ENCODE measurements at places on chromosomes 7 and 10.

DNA sequence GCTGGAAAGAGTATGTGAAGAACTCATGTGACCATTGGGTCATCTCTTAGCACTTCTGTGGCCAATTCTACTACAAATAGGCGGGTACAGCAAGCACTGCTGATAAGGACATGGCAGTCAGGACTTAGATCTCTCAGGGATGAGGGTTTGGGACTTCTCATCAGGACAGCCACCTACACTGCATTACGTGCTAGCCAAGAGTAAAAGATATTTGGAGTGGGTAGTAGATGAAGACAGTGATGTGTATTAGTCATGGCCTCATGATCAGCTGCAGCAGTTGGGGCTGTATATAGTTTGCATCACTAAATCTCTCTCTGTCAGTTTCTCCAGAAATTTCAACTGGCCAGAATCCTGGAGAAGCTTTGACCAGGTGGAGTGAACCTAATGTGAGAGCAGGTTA, 9.2 kb downstream of the TAS2R60 start:
- DNase-seq, result no peak

DNA sequence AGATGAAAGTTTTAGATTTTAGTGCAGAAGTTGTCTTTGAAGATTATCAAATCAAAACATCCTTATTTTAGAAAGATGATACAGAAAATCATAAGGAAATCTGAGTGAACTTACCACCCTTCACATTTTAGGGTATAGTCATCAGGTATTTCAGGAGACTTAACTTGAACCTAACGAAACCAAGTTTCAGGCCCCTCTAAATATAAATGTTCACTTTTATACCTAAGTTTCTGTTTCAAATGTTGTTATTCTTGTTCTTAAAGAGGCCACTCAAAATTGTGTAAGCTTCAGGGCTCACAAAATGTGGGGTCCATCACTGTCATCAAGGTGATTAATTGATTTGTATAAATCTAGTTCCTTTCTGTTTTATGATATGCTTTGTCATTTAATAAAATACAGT, 216.2 kb downstream of the KIAA1217 start:
- DNase-seq, result no peak

DNA sequence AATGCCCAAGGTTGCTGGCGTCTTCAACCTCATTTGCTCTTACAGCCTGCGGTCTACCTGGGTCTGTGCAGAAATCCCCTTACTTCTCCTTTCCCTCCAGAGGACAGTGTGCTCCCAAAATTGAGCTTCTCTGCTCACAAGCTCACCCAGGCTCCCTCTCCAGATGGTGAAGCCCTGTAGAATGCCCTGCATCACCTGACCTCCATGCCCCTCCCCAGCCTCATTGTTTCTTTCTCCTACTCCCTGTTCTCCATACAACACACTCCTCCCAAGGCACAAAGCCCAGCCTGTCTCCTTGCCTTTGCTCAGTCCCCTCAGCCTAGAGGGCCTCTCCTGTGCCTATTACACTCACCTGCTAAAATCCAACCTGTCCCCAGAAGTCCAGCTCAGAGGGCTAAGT, 3.5 kb downstream of the CRHR2 start:
- DNase-seq, result no peak

DNA sequence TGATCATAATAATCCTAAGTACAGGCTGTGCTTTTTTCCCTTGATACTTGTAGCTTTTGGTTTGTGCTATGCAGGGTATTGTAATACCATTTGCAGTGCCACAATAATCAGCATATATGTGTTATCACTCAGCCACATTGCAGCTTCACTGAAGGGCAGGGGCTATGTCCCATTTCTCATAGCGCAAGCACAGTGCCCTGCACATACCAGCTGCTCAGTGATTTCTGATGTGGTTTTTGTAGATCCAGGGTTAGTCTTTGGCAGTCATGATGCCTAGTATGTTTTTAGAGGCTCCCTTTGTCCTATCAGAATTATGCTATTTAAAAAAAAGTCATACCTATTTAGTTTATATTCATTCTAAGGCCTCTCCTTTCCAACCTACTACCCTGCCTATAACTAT, 25.8 kb downstream of the MET start:
- no peak for DNase-seq

- DNase-seq, result no peak
Observed at GRCh38 chr7:77707504-77707992, 11.3 kb downstream of the RSBN1L start.

DNA sequence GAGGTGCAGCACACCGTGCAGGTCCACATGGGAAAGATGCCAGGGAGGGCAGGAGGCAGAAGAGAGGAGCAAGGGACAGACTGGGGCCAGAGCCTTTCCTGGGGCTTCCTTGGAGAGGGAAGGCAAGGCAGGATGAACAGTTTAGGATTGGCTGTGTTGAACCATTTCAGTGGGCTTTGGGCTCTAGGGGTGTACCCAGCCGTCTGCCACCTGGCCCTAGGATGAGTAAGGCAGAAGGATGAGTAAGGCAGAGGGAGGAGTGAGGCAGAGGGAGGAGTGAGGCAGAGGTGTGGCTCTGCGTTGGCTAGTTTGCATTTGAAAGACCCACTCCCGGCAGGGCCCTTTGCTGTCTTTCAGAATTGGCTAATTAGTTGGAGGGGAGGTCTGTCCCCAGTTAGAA, 31.5 kb upstream of the PRF1 start:
- no peak for DNase-seq

DNA sequence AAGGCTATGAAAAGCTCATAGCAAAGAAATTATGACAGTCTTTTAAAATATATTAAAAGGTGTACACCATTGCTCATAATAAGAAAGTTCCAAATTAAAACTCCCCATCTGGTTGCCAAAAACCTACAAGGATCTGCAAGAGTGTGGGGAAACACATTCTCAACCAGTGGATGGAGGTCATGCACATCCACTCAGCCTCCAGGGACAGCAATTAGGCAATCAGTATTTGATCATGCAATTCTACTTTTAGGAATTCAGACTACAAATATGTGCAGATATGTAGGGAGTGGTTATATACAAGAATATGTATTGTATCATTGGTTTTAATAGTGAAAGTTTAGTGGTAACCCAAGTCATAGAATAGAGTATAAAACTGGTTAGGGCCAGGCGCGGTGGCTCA, 157.8 kb downstream of the FGFR2 start:
- no peak for DNase-seq

DNA sequence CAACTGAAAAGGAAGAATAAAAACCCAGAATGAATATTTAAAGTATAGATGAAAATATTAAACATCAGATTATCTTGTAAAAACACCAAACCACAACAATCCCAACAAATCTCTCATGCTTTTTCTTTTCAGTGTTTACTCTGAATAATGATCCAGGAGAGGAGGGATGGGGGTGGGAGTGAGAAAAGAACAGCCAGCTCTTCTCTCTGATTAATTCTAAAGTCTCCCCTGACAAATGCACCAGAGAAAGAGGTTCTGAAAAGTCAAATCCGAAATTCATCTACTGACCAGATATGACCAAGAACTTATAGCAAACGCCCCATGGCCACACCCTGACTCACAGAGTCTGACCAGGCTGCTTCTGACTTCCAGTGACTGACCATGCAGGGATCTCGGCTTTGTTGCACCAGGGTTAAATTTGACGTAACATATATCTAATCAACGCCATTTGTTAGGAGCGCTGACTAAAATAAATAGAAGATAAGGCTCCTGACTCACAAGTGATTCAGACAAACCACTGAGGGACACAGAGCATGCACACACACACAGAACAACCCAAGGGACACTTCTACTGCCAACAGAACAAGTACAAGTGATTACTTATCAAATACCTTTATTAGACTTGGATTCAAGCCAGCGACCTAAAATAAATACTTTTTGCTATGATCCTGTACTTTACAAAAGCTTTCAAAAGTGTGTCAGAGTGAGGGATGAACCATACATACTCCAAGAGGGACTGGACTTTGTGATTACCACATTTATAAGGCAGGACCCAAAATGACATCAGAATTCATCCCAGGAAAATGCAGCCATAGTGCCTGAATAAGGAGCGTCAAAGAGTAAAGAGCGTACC, 9.3 kb upstream of the SPOCK2 start:
- no peak for DNase-seq

GRCh38 chr7:111012799-111013675, 77.9 kb upstream of the LRRN3 start:
- DNase-seq, result peak; percentile 3

DNA sequence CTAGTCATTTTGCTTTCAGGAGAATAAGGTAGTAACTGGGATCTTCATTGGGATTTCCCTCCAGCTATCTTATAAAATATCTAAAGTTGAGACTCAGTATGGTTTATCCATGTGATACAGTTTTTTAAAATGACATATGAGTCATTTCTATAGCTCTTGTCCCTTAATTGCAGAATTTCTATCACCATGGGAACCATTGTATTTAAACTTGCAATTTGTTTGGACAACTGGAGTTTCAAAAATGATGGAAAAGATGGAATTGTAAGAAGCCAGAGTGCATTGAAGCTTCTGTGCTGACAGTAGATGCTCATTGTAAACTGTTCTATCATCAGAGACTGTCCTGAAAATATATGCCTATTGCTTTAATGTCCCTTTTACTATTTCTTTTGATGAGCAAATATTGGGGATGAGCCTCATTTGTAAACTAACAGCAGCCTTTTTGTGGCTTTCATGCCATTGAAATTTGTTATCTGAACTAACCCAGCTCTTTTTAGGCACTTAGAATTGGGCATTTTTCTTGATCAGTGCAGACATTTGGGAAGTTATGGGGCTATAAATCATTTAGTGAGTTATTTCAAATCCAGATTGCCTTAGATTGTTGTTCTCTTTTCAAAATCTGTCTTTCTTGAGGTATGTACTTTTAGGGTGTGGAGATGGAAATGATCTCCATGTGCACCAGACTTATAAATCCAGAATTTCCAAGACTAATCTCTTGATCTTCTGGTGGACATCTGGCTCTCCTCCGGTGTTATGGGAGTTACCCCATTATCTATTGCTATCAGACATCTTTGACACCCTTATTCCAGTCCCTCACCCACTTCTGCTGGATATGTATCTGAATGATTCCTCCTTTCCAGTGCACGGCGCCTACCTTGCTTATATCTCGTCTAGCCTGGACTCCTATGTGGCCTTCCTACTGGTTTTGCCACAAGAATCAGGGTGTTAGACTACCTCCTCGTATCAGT, 159.0 kb downstream of the SND1 start:
- no peak for DNase-seq

GRCh38 chr7:81457852-81458522, 311.9 kb downstream of the HGF start:
- no peak for DNase-seq

DNA sequence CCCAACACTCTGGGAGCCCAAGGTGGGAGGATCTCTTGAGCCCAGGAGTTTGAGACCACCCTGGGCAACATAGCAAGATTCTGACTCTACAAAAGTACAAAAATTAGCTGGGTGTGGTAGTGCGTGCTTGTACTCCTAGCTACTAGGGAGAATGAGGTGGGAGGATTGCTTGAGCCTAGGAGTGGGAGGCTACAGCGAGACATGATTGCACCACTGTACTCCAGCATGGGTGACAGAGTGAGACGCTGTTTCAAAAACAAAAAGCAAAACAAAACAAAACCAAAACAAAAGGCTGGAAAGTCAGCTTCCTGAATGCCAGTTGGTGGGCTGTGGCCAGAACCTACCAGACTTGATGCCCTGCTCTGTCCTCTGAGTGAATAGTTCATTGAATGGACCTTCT, 242.8 kb downstream of the PHTF2 start:
- DNase-seq, result no peak

- DNase-seq, result no peak
Observed at GRCh38 chr7:128738570-128739047, 550 bp upstream of the CALU start.

DNA sequence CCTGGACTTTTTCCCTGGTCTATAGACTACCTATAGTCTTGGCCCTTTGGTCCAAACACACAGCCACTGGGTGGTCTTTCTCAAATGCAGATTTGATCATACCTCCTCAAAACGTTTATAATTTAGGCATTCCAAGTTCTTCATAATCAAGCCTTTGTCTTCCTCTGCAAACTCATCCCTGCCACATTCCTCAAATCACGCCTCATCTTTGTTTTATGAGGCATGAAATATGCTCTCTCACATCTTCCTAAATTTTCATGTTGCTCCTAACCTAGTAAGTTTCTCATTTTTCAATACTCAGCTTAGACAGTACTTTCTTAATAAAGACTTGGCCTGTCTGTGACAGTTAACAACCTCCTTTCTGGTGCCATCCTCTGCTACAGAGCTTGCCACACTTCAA, 10.9 kb upstream of the HERC4 start:
- DNase-seq, result no peak

DNA sequence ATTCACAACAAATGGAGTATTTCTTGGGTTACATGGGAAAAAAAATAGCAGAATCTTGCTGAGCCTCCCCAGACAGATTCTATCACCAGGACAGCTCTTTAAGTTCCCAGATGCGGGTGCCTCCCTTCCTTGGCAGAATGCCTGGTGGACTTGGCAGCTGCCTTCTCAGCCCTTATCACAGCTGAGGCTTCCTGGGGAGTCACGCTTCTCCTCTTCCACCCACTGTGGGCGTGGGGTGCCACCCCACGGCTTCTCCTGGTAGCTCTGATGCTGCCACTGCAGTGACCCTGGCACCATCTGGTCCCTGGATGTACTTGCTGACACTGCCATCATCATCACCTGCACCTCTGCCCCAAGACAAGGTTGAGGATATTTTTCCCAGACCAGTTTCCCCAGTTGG, 16.2 kb upstream of the NME8 start:
- peak; percentile 77 for DNase-seq

DNA sequence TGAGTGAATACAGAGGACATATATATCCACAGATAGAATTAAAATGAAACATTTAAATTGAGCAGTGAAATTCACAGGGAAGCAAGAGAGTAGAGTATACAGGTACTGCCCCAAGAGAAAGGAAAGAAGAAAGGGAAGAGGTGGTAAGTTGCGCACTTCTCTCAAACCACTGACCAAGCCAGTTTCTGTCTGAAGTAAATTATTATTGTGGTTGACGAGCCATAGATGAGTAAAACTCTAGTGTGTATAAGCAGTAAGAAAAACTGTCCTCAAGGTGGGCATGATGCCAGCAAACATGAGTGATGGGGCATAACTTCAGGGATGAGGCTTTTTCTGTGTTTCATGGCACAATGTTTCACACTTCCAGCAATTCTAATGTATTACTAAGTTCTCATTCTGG, 4.4 kb upstream of the BET1 start:
- no peak for DNase-seq

DNA sequence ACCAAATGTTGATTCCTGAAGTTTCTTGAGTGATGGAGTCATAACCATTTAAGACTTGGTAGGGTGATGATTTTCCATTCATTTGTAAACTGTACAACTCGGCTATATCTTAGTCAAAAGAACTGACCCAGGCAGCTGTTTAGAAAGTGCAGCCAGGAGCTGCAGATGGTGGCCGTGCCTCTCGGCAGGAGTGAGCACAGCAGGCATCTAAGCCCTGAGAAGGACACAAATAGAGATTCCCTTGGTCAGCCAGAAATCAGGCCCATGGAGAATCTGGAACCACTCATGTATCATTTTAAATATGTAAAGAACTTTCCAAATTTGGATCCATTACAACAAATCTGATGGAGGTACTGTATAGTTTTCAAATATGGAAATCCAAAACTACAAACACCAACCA, 177.0 kb upstream of the AKR1E2 start:
- no peak for DNase-seq

Data from putamen (tissue), 1 donor.